ENCODE measurements at places on chromosomes 6 and 20. TPM values are rescaled to one million over a fixed set of nuclear protein-coding genes. Genes with fewer than 3 reads are reported as not detected.

GRCh38 chr20:38961530-38962043 is 557 bp upstream of the DHX35 start:
- H3K4me1 ChIP-seq, result peaks cover 32% of the 10 kb centered on the region
- peaks cover 13% of the 10 kb centered on the region for H3K36me3 ChIP-seq
- no peaks in the 10 kb centered on the region for H3K27me3 ChIP-seq
- peak overlapping the region; percentile 99 for H3K27ac ChIP-seq
- H3K4me3 ChIP-seq, result peak overlapping the region; percentile 97
- peak; percentile 17 for DNase-seq

DNA sequence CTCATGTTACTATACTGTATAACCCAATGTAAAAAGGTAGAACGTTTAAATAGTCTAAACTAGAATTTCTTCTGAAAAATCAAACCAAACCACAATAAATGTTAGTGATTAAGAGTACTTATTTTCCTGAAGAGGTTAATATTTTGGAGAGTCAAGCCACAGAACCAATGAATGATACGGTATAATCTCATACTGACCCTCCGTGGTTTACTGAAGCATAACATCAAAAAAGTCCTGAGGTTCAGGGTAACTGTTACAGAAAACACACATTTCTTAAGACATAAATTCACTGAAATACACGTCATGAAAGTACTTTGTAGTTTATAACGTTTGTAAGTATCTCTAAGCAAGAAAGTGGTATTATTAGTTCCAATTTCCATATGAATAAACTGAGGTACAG is 28.9 kb downstream of the ESF1 start:
- peaks cover 3% of the 10 kb centered on the region for H3K4me1 ChIP-seq
- no peaks in the 10 kb centered on the region for H3K27me3 ChIP-seq
- no peak for DNase-seq
- no peak overlapping the region for H3K27ac ChIP-seq
- H3K36me3 ChIP-seq, result peaks cover 17% of the 10 kb centered on the region

DNA sequence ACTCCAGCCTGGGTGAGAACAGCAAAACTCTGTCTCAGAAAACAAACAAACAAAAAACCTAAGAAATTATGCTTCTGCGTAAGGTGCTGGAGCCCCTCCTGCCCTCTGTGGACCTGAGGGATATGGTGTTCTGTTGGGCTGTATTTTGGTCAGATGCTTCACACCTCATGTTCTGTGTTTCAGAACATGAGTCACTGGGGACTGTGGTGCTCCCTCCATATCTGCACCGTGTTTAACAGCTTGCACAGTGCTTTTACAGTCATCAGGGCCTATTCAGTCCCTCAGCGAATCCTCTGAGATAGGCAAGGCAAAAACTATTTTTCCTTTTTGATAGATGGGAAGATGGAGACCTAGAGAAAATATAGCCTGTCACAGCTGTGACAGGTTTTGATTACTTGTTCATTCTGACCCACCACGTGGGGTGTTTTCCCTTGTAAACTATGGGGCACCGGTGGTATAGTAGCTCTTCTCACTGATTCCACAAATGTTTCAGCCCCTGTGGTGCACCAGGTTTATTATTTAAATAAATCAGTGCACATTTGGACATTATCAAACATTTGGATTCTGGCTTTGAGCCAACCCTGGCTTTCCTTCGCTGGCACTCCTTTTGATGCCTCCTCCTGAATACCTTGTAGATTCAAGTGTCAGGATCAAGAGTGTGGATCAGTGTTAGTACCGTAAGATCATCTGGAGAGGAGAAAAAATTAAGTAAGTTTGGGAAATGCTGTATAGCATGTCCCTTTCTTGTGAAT is 9.6 kb downstream of the TTPAL start:
- peaks cover 4% of the 10 kb centered on the region for H3K4me1 ChIP-seq
- no peak for DNase-seq
- peak overlapping the region; percentile 34 for H3K27ac ChIP-seq
- no peaks in the 10 kb centered on the region for H3K27me3 ChIP-seq

DNA sequence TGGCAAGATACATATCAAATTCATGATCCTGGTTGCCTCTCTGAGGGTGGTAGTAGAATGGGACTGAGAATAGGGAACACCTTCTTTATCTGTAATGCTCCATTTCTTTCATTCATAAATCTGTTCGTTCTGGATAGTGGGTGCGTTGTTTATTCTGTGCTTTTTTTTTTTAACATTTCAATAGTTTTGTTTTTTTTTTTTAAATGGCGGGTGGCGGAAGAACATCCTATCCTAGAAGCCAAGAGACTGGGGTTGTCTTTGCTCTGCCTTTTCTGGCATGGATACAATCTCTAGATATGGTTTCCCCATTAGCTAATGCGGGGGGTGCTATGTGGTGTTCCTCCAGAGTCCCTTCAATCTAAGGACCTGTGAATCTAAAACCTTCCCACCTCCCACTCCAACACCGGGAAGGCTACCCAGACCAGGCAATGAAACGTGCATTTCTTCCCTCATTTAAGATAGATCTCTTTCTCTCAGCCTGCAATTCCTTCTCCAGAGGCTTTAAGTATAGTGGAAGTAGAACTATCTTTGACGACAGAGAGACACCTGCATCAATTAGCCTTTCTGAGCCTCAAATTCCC is 883 bp upstream of the CCDC28A start:
- no peak for DNase-seq
- H3K27me3 ChIP-seq, result no peaks in the 10 kb centered on the region
- H3K36me3 ChIP-seq, result no peaks in the 10 kb centered on the region
- peak overlapping the region; percentile 100 for H3K4me3 ChIP-seq
- peaks cover 26% of the 10 kb centered on the region for H3K4me1 ChIP-seq

GRCh38 chr6:14606353-14606752 is 488.8 kb downstream of the CD83 start:
- no peak overlapping the region for H3K4me3 ChIP-seq
- no peak for DNase-seq
- H3K27me3 ChIP-seq, result peaks cover 3% of the 10 kb centered on the region
- no peak overlapping the region for H3K27ac ChIP-seq

DNA sequence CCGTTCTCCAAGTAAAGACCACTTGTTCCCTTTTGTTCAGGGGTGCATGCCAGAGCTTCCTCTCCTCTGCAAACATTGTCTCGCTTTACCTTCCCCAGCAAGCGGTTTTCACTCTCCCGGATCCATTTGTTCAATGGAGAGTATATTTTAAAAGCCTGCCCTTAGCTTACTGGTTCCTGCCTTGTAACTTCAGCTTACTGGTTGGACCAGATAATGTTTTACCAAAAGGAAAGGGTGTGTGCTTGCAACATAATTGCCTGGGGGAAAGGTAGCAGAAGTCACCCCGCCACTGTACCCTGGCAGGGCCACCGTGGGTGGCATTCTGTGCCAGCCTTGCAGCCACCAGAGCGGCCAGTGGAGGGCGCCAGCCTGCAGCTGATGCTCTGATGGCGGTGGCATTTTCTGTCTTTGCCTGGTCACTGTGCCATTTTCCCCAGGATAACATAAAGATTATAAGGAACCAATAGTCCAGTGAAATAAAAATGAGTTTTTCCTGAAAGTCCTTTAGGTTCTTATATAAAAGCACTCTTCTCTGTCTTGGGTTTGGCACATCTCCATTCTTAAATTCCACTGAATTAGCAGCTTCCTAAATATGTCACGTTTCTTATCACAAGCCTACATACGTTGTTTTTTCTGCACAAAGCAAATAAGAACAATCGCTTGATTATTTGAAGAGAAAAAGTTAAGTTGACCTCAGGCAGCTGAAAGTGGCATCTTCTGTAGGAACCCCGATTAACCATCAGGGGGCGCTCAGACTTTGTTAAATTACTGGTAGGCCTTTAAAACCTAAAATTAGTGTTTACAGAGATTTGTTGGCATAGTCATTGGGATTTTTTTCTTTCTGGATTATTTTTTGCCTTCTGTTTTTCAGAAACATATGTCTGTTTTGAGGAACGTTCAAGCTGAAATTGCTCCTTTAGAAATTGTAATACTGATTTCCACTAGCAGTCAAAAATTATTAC is 67.4 kb upstream of the XRN2 start:
- no peaks in the 10 kb centered on the region for H3K36me3 ChIP-seq
- no peaks in the 10 kb centered on the region for H3K4me1 ChIP-seq
- no peak overlapping the region for H3K4me3 ChIP-seq
- H3K27me3 ChIP-seq, result no peaks in the 10 kb centered on the region

GRCh38 chr6:19297880-19298279 is 539.3 kb upstream of the ID4 start:
- H3K27me3 ChIP-seq, result no peaks in the 10 kb centered on the region
- H3K4me3 ChIP-seq, result no peak overlapping the region
- no peaks in the 10 kb centered on the region for H3K36me3 ChIP-seq

GRCh38 chr6:130843575-130844320 is 16.5 kb downstream of the SMLR1 start:
- no peak for DNase-seq
- H3K27me3 ChIP-seq, result no peaks in the 10 kb centered on the region
- peaks cover 1% of the 10 kb centered on the region for H3K4me1 ChIP-seq
- no peak overlapping the region for H3K4me3 ChIP-seq
- H3K36me3 ChIP-seq, result no peaks in the 10 kb centered on the region

DNA sequence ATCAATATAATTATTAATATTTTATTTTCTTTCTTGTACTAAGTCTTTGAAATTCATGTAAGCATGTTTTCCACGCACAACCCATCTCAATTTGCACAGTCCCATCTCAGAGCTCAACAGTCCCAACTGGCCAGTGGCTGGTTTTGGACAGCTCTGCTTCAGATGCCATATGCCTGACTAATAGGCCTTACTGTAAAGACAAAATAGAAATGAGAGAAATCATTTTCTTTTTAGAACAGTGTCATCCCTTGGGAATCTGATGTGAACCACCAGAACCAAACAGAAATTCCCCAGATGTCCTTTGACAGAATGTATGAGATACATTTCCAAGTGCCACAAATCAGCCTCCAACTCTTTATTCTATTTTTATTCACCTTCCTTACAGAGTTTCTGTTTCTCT is 338.9 kb downstream of the ESR1 start:
- H3K27me3 ChIP-seq, result no peaks in the 10 kb centered on the region
- DNase-seq, result no peak
- no peak overlapping the region for H3K27ac ChIP-seq
- H3K4me1 ChIP-seq, result no peaks in the 10 kb centered on the region

DNA sequence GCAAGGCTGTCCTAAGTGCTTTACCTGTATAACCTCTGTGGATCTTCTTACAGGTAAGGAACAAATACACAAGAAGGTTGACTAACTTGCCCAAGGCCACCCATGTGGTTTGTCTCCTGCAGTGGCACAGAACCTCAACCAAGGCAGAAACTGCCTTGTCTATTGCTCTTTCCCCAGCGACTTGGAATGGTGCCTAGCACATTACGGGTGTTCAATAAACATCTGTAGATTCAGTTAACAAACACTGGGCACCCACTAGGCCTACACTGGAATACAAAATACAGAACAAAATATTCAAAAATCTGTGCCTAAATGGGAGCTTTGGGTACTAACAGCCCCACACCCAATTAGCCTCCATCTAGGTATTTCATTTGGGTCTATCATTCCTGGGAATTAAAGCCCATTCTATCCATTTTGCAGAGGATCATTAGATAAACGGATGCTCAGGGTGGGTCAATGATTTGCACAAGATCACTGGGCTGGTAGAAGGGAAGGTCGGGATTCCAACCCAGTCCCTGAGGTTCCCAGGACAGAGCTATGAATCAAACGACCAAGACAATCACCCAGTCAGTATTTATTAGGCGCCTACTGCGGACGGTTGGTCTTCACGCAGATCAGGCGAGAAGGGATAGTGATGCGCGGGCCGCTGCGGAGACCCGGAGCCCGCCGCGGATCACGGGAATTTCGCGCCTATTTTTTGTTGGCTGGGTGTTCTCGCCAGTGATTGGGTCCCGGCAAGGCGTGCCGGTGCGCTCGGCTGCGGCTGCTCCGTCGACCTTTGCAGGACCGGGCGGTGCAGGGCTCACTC is at the start of gene STK35:
Gene STK35 (plus strand): TSS at position 771 of the 808 bp plus-strand sequence. CDS start 55 bp downstream, outside the sequence.
- H3K27me3 ChIP-seq, result no peaks in the 10 kb centered on the region
- peak within 1 kb of the TSS; percentile 95 for H3K4me3 ChIP-seq
- DNase-seq, result peak; percentile 82
- peak within 1 kb of the TSS; percentile 99 for H3K27ac ChIP-seq
- peaks cover 35% of the 10 kb centered on the region for H3K4me1 ChIP-seq
- H3K36me3 ChIP-seq, result peaks cover 25% of the 10 kb centered on the region

GRCh38 chr6:128807577-128807976 is 75.4 kb upstream of the LAMA2 start:
- H3K36me3 ChIP-seq, result no peaks in the 10 kb centered on the region
- peaks cover 34% of the 10 kb centered on the region for H3K27me3 ChIP-seq
- DNase-seq, result no peak
- no peak overlapping the region for H3K4me3 ChIP-seq

- peak overlapping the region; percentile 25 for H3K4me3 ChIP-seq
- H3K27me3 ChIP-seq, result no peaks in the 10 kb centered on the region
- peaks cover 7% of the 10 kb centered on the region for H3K36me3 ChIP-seq
- H3K27ac ChIP-seq, result no peak overlapping the region
- H3K4me1 ChIP-seq, result peaks cover 7% of the 10 kb centered on the region
Measured at GRCh38 chr6:87645080-87645479, 55.1 kb downstream of the ORC3 start.

DNA sequence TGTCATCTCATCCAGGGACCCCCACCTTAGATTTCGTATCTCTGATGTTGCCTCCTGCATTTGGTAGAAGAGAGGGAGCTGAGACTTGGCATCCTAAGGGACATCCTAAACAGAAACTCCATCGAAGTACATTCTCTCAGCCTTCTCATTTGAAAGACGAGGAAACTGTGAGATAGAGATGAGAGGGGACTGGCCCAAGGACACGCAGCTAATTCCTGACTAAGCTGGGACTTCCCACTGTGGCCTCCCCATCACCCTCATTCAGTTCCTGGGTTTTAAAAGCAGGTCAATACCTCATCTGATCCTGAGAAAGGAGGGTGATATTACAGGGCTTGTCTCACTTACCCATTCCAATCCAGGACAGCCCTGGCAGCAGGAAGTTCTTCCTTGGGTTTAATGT is 855 bp upstream of the WFDC5 start:
- H3K4me1 ChIP-seq, result peaks cover 8% of the 10 kb centered on the region
- H3K27me3 ChIP-seq, result peaks cover 19% of the 10 kb centered on the region
- DNase-seq, result no peak
- no peak overlapping the region for H3K4me3 ChIP-seq
- H3K27ac ChIP-seq, result no peak overlapping the region

GRCh38 chr20:46552460-46553420 is 2.3 kb upstream of the OCSTAMP start:
- no peaks in the 10 kb centered on the region for H3K36me3 ChIP-seq
- H3K4me3 ChIP-seq, result peak overlapping the region; percentile 55
- H3K27ac ChIP-seq, result peak overlapping the region; percentile 87

- no peak for DNase-seq
- H3K27me3 ChIP-seq, result peaks cover under 1% of the 10 kb centered on the region
- H3K4me1 ChIP-seq, result no peaks in the 10 kb centered on the region
- H3K36me3 ChIP-seq, result no peaks in the 10 kb centered on the region
- no peak overlapping the region for H3K27ac ChIP-seq
- H3K4me3 ChIP-seq, result no peak overlapping the region
Measured at GRCh38 chr6:21708320-21708580, 114.7 kb downstream of the SOX4 start.

PTCHD4 gene
- not detected for total RNA-seq

OPN5 gene
- total RNA-seq, result not detected

C20orf173 gene
- total RNA-seq, result not detected

HLA-DOA gene
- total RNA-seq, result 9.8 TPM

SULF2 gene
- 0.88 TPM for total RNA-seq

OR12D3 gene
- total RNA-seq, result not detected
